Left renal pelvis (tissue), 4 donors: ENCODE measurements at places on chromosomes 2 and 18.

GRCh38 chr18:62281684-62282083 lies 43.4 kb upstream of the TNFRSF11A start:
- DNase-seq, result no peak

- DNase-seq, result no peak
These were observed 163.6 kb downstream of the ANKRD44 start for GRCh38 chr2:197146995-197147394.

DNA sequence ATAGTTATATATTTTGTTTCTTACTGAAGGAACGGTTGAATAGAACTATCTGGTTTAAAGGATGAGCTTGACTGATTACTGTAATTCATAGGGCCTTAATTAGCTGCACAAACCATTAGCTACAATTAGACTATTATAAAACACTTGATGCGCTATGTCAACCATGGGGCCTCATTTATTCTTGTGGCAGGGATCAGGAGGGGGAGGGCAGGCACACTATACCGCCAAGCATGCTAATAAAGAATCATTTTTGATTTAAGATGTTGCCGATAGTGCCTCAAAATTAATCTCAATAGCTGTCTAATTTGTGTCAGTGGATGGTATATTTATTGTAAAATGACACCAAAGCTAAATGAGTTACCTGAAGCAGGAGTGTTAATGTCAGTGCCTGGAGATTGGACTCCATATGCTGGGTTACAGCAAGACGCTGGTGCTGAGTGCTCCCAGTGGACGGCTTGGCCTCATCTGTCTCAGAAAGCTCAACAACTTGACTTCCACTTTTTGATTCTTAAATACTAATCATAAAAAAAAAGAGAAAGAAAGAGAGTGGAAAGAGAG lies 1007.0 kb upstream of the CELF4 start:
- DNase-seq, result no peak

DNA sequence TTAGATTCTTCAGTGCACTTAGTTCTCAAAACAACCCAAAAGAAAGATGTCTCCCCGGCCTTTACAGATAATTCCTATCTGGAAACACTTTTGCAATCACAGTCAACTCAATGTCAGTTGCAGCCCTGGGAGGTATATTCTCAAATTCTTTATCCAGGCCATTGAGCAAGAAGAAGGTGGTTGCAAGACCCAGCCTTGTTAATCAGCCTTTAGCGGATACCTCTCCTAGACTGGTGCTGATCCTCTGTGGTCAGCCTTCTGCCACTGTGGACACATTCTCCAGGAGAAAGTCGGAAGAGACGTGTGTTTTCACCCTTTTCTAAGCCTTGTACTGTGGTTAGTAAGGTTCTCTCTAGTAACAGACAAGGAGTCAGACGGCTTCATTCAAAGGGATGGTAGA lies 7.8 kb upstream of the FZD7 start:
- no peak for DNase-seq

- DNase-seq, result no peak
These were observed 43.7 kb upstream of the TANK start for GRCh38 chr2:161116509-161116908.

DNA sequence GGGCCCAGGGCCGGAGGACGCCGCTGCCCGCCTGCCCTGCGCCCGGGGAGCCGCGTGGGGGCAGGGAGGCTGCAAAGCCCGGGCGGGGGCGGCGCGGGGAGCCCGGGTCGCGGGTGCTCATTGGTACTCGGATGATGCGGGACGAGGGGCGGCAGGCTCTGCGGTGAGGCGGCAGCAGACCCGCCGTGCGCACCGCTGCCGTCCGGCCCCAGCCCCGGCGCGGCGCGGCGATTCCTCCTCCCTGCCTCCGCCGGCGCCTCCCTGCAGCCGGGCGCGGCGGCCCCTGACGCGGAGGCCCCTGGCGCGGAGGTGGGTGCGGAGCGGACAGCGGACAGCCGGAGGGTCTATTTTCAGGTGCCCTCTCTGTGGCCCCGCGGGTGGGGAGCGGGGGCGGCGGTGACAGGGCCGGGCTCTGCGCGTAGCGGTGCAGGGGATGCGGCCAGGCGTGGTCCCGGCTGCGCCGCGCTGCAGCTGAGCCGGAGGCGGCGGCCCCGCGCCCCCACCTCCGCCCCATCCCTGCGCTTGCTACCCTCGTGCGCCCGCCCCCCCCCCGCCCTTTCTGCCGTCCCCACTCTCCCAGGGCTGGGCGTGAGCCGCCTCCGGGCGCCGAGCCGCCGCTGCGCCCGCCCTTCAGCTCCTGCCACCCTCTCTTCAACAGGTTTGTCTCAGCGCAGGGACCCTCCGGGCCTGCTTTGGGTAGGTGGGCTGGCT lies 640 bp downstream of the SPTBN1 start:
- DNase-seq, result no peak

DNA sequence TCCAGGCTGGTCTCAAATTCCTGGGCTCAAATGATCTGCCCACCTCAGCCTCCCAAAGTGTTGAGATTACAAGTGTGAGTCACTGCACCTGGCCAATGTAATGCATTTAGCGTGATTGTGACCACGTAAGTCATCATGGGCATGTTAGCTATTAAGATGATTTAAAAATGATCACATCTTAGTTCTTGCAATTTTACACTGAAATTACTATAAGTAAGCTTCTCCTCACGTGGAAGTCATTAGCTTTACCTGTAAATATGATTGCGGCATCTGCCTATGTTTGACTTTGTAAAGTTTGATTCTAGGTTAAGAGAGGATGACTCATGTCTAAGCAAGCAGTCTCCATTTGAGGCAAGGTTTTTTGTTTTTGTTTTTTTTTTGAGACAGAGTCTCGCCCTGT lies 85.5 kb downstream of the PMAIP1 start:
- no peak for DNase-seq

DNA sequence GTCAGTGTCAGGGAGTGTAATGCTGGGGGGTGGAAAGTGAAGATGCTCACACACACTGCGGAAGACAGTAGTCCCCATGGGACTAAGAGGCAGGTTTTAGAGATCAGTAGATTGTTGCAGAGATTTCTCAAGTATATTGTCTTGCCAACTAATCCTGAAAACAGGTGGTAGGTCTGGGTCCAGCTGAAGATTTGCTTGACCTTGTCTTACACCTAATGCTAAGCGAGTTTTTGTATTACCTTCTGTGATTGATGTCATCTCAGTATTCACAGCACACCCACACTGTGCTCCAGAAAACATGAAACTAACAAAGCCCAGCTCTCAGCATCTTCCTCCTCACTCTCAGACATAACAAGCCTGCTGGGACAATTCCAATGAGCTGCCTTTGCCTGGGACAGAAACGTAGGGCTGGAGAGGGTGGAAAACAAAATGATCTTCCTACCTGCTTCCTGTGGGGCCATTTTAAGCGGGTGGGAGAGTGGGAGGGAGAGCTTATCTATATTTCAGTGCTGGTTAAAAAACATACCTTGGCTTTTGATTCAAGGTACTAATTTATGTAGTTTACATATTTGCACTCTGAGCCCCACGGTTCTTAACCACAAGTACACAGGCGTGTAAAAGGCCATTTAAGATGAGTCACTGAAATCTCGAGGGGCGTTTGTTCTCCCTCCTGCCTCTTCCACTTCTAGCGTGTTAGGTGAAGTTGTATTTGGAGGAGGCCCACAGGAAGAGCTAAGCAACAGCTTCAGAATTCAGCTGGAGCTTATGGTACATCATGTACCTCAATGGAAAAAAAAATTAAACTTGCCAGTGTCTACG lies 23.1 kb upstream of the RBMS1 start:
- DNase-seq, result no peak

DNA sequence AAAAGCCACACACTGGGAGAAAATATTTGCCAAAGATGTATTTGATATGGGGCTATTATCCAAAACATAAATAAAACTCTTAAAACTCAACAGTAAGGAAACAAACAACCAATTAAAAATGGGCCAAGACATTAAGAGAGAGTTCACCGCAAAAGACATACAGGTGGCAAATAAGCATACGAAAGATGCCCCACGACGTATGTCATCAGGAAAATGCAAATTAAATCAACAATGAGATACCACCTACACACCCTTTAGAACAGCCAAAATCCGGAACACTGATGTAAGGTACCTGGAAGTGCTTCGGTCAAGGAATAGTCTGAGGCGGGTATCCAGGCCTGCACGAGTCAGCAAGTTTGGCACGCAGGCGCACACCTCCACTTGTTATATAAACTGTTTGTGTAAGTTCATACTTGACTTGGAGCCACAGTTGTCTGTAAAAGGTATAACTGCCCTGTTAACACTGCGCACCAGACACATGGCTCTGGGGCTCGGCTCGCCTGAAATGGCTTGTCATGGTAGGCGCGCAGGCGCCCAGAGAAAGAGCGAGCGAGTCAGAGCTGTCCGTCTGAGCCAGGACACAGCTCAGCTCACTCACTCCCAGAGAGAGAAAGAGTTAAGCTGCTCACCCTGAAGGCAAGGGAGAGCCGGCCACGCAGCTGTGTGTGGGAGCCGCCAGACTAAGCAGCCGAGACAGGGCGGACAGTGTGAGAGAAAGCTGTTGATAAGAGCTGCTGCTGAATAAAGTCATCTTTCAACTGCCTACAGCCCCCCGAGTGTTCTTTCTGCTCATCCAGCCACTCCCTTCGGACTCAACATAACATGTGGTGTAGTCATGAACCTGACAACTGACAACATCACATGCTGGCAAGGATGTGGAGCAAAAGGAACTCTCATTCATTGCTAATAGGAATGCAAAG lies 87.3 kb downstream of the HNRNPLL start:
- peak; percentile 62 for DNase-seq

GRCh38 chr2:127361929-127362885 lies 25.6 kb downstream of the MAP3K2 start:
- no peak for DNase-seq

DNA sequence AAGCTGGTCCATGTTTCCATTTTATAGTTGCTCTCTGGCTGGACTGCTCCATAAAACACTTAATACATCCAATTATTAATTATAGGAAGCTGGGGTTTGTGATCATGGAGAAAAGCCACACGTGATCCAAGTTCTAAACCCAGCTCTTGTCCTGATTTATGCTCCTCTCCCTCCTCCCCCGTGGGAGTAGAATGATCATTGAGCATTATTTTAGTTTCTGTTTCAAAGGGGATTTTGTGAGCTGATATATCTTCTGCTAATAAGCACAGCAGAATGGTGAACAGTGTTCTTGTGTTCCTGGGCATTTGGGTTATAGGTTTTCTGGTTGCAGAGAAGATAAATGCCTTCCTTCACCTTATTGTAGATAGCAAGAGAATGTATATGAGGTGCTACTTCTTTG lies 135.7 kb upstream of the TMEM200C start:
- DNase-seq, result no peak

DNA sequence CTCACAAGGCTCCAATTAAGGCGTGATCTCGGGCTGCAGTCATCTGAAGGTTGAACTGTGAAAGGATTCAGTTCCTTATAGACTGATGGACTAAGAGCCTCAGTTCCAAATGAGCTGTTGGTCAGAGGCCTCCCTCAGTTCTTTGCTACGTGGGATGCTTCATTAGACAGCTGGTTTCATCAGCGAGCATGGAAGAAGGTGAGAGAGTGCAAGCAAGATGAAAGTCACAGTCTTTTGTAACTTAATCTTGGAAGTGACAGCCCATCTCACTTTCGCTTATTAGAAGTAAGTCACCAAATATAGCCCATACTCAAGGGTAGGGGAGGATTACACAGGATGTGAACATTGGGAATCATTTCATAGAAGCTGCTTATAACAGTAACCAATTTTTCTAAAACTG lies 26.8 kb downstream of the PPP1CB start:
- DNase-seq, result no peak
